ENCODE measurements at places on chromosomes 16 and 17.

GRCh38 chr16:15885560-15886001 is 2.8 kb downstream of the CEP20 start:
- no peak for DNase-seq

DNA sequence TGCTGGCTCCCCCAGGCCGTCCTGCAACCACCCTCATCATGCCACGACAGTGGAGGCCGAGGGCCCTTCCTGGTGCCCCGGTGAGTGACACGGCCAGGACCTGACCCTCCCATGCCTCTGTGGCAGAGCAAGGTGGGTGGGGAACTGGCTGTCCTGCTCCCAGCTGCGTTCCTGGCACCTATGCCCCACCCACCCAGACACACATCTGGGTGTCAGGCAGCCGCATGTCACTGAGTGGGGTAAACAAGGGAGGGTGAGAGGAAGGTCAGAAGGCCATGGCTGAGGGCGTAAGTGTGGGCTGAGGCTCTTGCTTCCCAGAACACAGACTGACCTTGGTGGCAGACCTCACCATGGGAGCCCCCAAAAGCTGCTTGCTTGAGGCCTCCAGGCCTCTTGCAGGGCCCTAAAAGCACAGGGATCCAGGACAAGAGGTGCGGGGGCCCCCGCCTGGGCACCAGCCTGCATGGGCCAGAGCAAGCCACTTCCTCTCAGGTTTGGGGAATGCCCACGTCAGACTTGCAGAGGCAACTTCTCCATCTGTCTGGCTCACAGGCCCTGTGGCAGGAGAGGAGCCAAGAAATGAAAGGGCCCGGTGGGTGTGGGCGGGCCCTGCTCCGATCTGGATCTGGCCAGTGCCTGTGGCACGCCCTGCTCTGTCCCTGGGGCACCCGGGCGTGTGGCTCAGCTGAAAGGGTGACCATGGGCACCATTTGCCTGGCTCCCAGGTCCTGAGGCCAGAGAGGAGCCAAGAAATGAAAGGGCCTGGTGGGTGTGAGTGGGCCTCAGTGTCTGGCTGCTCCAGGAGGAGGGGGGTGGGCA is 3.9 kb upstream of the CCDC57 start:
- peak; percentile 64 for DNase-seq

DNA sequence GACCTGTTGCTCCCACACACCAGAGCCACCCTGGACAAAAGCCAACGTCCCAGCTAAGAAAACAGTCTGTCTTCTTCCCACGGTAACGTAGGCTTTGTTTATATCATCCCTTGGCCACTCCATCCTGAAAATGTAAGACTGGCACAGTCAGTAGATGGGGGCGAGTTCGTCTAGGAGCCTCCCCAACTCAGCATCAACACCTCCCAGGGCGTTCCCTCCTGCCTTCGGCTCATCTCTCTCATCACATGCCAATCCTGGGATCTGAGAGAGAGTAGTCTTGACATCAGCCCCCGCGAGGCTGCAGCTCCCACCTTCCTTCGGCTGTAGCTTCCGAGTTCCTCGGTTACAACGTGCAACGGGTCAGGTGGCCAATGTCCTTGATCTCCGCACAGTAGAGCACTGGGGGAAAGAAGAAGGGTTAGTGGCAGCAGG is 894 bp downstream of the RNF227 start:
- DNase-seq = no peak

DNA sequence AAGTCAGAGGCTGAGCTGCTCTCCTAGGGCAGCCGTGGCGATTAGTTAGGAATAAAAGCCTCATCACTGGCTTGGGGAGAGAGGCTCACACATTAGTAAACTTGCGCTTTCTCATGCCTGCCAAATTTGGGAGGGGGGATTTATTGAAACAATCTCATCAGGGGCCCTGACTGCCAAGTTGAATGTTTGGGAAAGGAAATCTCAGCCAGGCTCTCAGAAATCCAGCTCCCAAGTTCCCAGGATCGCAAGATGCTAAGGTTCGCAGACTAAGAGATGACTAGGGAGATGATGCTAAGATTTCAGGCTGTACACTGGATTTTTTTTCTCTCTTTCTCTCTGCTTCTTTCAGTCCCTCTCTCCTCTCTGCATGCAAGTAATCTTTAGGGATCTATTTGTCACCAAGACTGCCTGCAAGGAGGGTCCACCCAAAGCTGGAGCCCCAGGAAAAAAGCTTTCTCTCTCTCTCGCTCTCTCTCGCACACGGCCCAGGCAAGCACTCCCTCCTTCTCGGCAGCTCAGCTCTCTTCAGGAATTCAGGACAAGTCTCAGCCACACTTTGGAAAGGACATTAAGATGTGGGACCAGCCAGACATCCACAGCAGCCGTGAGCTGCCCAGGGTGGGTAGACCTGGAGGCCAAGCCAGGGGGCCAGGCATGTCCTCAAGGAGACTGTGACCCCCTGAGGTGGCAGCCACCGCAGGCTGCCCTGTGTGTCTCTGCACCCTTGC is 1.4 kb downstream of the GPR139 start:
- DNase-seq = no peak

GRCh38 chr16:87202346-87202745 is 114.8 kb downstream of the C16orf95 start:
- DNase-seq = no peak

- no peak for DNase-seq
These were observed 20.6 kb upstream of the ARHGAP17 start for GRCh38 chr16:25035494-25036405.

DNA sequence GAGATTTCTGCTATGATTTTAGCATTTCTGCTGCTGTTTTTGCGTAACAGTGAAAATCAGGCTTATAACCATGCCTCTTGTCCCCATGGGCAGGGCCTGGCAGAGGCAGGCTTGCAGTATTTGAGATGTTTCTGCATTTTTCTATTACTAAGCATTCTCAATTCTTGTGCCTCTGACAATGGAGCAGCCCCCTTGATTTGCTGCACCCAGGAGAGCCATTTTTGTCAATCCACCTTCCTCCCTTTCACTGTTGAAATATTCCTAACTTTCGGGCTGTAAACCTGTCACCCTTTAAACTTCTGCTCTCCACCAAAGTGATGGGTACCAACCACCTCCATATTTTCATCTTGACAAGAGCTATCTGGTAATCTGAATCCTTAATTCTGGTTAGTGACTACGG is 178.1 kb downstream of the CNTNAP4 start:
- DNase-seq = no peak

DNA sequence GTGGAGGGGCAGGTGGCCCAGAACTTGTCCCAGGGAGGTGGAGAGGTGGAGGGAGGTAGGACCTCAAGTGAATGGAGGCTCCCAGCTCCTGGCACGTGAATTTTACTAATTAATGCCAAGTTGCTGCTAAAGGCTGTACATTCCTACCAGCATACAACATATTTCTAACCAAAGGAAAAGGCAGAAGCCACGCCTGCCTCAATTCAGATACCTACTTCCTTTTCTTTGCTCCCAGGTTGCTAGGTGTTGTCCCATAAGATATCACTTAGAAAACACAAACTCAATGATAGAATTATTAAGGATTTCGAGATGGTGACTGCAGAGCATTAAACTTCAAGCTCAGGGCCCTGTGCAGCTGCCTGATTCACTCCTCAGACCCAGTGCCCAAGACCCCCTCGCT is 20.5 kb upstream of the SMPD3 start:
- DNase-seq = no peak

DNA sequence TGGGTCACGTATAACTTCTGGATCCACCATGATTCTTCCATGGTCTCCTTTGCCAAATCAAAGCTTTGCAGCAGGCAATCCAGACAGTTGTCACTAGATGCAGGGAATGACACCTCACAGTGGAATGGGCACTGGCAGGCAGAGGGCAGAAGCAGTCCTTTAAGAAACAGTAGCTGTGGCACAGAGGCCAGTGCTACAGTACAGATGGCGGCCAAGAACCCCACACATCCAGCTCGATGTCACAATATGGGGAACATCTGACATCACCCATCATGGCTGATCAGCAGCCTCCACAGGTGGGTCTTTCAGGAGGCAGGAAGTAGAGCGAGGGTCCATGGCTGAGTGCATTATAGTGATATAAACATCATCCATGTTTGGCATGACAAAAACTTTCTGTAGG is 18.8 kb upstream of the ERN1 start:
- no peak for DNase-seq

- DNase-seq = no peak
These were observed 12.8 kb downstream of the METRNL start for GRCh38 chr17:83092186-83092585.

DNA sequence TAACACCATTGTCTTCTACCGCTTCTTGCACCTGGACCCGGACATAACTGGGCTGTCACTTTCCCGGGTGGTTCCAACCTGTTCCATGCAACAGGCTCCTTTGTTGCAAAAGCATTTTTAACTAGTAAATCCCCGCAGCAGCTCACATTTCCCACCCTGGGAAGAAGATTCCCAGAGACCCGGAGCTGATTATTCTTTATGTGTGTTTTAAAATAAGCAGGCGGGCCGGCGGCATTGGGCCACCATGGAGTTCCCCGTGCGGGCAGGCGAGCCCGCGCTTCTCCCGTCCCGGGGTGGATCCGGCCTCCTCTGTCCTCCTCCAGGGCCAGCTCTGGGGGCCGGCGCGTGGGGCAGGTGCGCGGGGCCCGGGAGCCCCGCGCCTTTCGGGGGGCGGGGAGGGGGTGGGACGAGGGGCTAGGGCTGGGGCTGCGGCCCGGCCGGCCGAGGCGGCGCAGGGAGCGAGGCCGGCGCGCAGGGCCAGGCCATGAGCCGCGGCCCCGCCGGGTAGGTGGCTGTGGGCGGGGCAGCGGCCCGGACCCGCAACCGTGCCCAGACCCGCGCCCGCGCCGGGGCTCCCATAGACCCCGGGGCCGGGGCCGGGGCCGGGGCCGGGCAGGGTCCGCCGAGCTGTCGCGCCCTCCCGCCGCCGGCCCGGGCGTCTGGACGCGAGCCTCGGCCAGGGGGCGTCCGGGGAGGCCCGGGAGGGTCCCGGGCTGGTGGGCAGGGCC is 1.7 kb downstream of the CRAMP1 start:
- peak; percentile 35 for DNase-seq

- DNase-seq = no peak
These were observed 12.6 kb upstream of the CDR2 start for GRCh38 chr16:22386976-22387375.

- DNase-seq = no peak
These were observed 19.9 kb downstream of the CFAP20 start for GRCh38 chr16:58109330-58109729.
